ENCODE measurements at places on chromosomes 5 and 9.

- DNase-seq = no peak
These were observed 166.7 kb downstream of the ICE1 start for GRCh38 chr5:5588887-5589826.

GRCh38 chr5:127024821-127025220 lies 5.5 kb downstream of the MARCHF3 start:
- no peak for DNase-seq

GRCh38 chr9:127872369-127873222 lies 4.9 kb downstream of the AK1 start:
- no peak for DNase-seq

DNA sequence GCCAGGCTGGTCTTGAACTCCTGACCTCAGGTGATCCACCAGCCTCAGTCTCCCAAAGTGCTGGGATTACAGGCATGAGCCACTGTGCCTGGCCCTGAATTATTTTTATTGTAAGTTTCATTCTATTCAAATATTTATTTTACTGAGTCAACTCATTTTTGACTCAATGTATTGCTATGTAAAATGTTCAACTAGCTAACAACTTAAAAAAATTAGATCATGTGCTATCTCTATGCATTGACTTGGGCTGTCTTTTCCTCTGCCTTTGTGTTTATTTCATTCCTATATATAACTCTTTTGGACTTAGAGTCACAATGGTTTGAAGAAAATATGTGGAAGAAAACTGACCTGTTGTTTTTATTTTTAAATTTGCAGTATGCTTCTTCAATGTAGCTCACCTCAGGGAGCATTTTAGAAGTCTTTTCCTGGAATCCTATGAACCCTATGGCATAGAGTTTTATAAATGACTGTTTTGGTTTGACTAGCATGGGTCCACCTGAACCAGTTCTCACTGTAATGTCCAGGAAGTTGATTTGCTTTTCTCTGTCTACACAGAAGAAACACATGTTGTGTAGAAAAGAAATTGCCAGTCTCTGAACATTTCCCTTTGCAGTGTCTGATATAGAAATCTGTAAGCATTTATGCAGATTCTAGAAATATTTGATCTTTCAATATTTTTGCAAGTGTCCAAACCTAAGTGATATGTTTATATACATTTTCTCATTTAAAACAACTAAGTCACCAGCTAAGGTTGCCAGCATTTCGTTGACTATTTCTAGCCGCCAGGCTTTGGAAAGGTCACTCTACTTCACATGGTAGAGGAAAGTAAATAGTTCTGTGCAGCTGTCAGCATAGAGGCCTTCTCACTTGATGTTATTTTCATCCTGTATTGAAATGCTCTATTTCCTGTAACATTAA lies 138.8 kb downstream of the PCSK1 start:
- no peak for DNase-seq

DNA sequence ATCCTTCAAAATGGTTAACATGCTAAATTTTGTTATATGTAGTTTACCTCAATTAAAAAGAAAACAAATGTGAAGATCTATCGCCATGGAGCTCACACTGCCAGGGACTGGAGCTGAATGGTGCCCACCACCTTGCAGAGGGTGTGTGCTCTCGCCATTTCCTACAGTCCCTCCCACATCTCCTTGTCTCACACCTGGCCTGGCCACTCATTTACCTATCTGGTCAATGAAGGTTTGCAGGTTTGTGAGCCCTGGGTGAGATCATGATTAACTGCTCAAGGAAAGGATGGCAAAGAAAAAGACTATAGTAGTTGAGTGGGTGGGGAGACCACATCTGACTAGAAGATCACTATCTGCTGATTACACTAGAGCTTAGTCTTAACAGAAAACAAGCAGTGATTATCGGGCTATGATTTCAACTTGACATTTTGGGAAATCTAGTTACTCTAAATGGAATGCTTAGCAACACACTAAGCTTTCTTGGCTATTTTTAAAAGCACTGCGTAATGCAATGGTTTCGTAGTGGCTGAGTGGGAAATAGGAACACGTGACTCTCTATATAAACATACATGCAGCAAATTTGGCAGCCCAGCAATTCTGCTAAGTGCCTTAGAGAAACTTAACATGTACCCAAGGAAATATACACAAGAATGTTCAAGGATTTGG lies 27.3 kb downstream of the PUM3 start:
- no peak for DNase-seq

- DNase-seq = no peak
These were observed 165.6 kb downstream of the PALM2AKAP2 start for GRCh38 chr9:109945573-109945972.

DNA sequence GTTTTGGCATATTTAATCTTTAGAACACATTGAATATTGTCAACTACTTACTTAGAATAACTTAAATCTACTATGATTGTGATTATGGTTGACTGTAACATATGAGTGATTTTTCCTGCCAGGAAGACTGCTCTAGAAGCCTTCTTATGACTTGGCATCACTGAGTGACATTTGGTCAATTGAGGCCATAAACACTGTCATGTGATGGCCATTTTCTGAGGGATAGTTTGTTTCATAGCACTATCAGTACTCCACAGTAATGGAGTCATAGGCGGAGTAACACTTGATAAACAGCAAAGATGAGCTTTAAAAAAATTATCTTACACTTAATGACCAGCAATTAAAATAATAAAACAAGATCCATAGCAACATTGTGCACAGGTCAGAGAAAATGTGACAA lies 31.0 kb downstream of the C9orf40 start:
- DNase-seq = no peak

- no peak for DNase-seq
These were observed 61.6 kb upstream of the ERCC6L2 start for GRCh38 chr9:95813923-95814322.

DNA sequence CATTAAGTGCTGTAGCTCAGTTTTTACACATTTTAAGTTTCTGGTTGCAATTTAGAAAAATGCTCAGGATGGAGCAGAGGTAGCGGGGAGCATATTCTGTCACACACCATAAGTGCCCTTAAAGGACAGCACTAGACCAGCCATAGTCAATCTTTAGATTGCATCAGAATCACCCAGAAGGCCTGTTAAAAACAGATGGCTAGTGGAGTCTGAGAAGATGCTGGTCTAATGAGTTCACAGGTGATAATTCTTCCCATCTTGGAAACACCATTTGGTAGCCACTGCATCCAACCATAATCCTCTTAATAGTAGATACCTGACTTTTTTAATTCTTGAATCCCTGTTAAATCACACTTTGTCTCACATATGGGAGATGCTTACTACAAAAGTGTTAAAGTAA lies 113.2 kb downstream of the CDH18 start:
- DNase-seq = no peak

Measured in ovary (tissue), 10 donors.